Epithelial cell of prostate (primary cell): ENCODE measurements at places on chromosomes 1 and 21.

GRCh38 chr21:43764576-43765495, 11.3 kb downstream of the CSTB start:
- no peak for DNase-seq

- DNase-seq = peak; percentile 90
Measured at GRCh38 chr1:147167365-147167764, 4.9 kb downstream of the PRKAB2 start.

DNA sequence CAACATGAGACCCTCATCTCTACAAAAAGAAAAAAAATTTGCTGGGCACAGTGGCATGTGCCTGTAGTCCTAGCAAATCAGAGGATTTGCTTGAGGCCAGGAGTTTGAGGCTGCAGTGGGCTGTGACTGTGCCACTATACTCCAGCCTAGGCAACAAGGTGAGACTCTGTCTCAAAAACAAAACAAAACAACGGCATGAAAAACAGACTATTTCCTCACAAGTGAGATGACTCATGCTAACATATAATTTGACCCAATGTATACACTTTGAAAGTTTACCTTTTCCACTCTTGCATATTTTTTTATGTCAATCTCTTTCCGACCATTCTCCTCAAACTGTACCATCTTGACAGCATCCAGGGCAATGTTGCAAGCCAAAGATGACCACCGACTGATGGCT, 17.5 kb downstream of the CCT3 start:
- DNase-seq = no peak

DNA sequence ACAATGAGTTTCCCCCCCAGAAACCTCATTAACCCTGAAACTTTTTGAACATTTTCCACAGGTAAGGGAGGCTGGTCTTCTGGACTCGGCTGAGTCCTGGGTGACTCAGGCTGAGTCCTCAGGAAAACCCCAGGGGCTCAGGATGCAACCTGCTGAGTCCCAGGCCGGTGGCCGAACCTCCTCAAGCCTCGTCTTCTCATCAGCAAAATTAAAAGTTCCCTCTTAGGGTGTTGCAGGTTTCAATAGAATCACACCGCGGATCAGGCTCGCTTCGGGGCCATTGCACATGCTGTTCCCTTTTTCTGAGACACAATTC, 35.0 kb upstream of the GRHL3 start:
- peak; percentile 61 for DNase-seq
